Smooth muscle cell of the coronary artery (primary cell): ENCODE measurements at places on chromosomes 5 and 9. TPM values are rescaled to one million over a fixed set of nuclear protein-coding genes. Genes with fewer than 3 reads are reported as not detected.

The IL4 gene
- total RNA-seq: not detected in 2 replicates

The GRK6 gene
- total RNA-seq: 18.3 and 18.8 TPM in 2 replicates

The GOLM1 gene
- 37.1 and 51.1 TPM in 2 replicates for total RNA-seq

The DRD1 gene
- under 0.01 and 0.70 TPM in 2 replicates for total RNA-seq

The LMX1B gene
- total RNA-seq: not detected in 2 replicates

The GADD45G gene
- 0.08 and 3.3 TPM in 2 replicates for total RNA-seq

The POLK gene
- total RNA-seq: 20.8 and 26.1 TPM in 2 replicates

The PDLIM7 gene
- 25.5 and 147 TPM in 2 replicates for total RNA-seq

The SLC34A3 gene
- total RNA-seq: not detected in 2 replicates

The SURF1 gene
- total RNA-seq: 20.6 and 38.1 TPM in 2 replicates

The PAEP gene
- not detected in 2 replicates for total RNA-seq

The LCN12 gene
- not detected in 2 replicates for total RNA-seq

The UBTD2 gene
- total RNA-seq: 12.9 and 22.4 TPM in 2 replicates

The SOX30 gene
- not detected in 2 replicates for total RNA-seq

The BTNL8 gene
- total RNA-seq: under 0.01 TPM in 1 of 2 replicates, not detected in the other
